ENCODE measurements at places on chromosomes 7 and 10. TPM values are rescaled to one million over a fixed set of nuclear protein-coding genes. Genes with fewer than 3 reads are reported as not detected.

PAPOLB gene
- polyA plus RNA-seq: not detected

GDF2 gene
- not detected for polyA plus RNA-seq

- DNase-seq: no peak
Measured at GRCh38 chr7:151405588-151405987, 4.2 kb downstream of the WDR86 start.

DNA sequence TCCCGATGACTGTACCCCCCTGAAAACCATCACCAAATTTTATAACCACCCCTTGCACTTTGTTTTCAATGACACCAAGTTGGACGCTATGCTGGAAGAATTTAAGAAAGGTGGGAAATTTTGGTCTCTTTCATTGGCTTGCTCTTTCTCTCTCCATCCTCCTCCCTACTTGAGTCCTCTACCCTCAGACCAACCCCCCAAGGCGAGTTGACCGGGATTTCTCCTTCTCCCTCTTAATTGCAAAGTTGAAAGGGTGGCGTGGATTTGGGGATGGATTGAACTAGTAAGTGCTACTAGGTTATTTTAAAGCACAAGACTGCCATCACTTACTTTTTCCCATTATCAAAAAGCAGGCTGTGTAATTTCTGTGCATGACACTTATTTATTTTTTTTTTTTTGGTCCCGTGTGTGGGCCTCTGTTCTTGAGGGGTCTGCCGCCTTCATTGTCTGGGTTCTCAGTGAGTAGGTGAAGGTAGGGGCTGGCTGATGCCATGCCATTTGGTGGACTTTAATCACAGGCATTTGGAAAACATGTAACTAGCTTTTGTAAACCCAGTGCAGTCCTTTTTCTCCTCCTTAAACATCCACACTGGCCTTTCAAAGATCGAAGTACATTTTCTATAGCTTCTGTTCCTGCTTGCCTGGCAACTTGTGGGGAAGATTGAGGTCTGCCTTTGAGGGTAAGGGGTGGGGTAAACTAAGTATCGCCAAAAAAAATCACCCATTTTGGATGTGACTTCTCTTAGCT is 2.1 kb downstream of the CNNM2 start:
- no peak for DNase-seq

GRCh38 chr7:142777318-142777717 is 6.5 kb downstream of the PRSS2 start:
- DNase-seq: peak; percentile 7

DNA sequence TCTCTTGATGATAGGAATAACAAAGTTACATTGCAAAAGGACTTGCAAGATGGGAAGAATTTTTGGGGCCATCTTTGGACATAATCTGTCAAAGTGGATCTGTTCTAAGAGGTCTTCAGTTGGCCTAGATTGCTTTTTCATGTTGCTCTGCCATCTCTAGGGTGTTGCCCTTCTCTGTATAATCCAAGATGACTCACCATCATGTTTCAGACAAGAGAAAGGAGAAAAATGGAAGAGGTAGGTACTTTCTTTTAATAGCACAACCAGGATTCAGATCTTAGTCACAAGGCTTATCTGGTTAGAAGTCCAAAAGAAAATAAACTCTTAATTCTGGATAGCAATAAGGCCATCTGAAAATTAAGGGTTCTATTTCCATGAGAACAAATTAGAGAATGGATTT is 38.7 kb upstream of the FOXP2 start:
- DNase-seq: no peak

GRCh38 chr7:96770758-96771157 is 61.1 kb upstream of the SEM1 start:
- no peak for DNase-seq

DNA sequence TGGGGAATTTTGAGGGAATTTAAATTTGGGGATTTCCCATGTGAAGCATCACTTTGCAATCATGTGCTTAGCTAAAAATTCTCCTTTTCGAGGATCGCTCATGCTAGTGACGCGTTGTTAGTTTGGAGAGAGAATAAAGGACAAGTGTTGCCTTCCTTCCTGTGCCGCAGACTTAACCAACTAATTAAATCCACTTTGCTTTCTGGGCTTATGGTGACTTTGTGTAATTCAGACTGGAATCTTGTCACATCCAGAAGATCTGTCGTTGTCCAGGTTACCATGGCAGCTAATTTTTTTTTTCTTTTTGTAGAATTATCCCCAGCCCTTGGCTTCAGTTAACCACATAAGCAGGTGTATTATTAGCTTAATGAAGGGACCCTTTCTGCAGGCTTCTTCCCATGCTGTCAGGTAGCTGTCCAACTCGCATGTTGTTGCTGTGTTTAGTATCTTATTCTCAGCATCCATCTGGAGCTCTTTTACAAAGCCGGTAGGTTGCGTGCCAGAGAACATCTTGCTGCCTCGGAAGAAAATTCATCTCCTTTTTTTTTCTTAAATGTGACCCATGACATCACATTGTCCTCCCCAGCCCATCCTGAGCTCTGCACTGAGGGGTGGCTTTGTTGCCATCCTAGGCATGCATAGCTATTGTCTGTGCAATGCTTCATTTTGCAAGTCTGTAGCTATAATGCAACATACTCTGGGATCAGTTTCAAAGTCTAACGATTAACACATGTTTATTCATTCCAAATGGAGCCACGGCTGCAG is 47.2 kb upstream of the NRP1 start:
- DNase-seq: peak; percentile 95

- peak; percentile 44 for DNase-seq
Measured at GRCh38 chr10:19788075-19788686, 28.1 kb upstream of the PLXDC2 start.

C7orf33 gene
- polyA plus RNA-seq: 0.31 TPM

UFSP1 gene
- 3.1 TPM for polyA plus RNA-seq

DNA sequence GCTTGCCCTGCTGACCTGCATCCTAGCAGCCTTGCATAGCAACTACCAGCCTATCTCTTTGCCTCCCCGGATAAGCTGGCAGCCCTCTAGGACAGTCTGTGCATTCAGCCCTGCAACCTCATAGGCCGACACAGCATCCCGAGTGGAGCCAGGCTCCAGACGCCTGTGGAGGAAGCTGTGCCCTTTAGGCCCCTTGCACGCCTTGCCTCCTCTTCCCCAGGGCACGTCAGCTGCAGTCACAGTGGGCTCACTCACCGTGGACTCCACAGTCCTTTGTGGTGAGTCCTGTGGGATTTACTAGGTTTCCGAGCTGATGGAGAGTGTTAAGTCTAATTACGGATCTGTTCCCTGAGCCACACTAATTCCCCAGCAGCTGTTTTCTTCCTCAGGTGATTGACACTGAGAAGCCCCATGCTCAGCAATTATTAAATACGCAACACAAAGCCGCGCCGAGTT is 540.0 kb downstream of the TCERG1L start:
- DNase-seq: no peak

DNA sequence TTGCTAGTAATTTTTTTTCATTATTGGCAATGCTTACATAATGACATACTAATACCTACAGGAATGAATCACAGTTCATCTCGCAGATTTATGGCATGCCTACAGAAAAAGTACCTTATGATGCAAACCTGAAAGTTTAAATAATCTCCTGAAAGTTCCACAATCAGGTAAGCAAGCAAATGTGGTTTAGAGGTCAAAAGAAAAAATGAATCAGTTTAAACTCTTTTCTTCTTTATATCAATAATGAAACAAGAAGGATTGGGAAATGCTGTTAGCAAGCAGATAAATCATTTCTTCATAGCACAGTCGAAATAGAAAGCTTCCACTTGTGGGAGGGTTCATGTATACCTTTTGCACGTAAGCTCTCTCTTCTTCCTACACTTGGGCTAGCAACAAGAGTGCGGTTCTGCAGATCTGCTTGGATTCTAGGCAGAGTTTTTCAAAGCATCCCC is 53.7 kb upstream of the MTPN start:
- DNase-seq: no peak

IKZF1 gene
- polyA plus RNA-seq: 2.1 TPM

GRCh38 chr10:112797197-112797596 is 152.8 kb upstream of the TCF7L2 start:
- peak; percentile 64 for DNase-seq

LRRC18 gene
- polyA plus RNA-seq: 0.24 TPM

GRCh38 chr7:139995017-139995915 is 67.5 kb downstream of the PARP12 start:
- DNase-seq: peak; percentile 66

DNA sequence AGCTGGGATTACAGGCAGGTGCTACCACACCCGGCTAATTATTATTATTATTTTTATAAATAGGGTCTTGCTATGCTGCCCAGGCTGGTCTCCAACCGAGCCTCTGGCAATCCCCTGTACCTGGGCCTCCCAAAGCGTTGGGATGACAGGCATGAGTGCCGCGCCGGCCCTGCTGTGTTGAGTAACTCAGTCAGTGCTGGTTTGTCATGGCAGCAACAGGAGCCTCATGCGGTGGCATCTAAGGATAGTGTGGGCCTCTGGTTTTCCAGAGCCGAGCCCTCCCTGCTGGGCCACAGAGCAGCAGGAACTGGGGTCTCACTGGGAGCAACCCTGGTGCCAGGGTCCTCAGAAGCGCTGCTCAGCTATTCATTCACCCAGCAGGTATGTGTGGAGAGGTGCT is 244.7 kb downstream of the ELFN1 start:
- DNase-seq: no peak

- no peak for DNase-seq
Measured at GRCh38 chr7:35334506-35334905, 80.6 kb upstream of the TBX20 start.

GRCh38 chr7:19572566-19572965 is 136.3 kb downstream of the POLR1F start:
- no peak for DNase-seq

GRCh38 chr10:68526634-68527307 is 552 bp downstream of the SLC25A16 start:
- DNase-seq: no peak

- DNase-seq: no peak
Measured at GRCh38 chr7:39069896-39070881, 92.5 kb downstream of the POU6F2 start.

GRCh38 chr7:139231513-139232376 is 708 bp downstream of the UBN2 start:
- peak; percentile 23 for DNase-seq

- no peak for DNase-seq
Measured at GRCh38 chr7:19565602-19566001, 143.2 kb downstream of the POLR1F start.

DNA sequence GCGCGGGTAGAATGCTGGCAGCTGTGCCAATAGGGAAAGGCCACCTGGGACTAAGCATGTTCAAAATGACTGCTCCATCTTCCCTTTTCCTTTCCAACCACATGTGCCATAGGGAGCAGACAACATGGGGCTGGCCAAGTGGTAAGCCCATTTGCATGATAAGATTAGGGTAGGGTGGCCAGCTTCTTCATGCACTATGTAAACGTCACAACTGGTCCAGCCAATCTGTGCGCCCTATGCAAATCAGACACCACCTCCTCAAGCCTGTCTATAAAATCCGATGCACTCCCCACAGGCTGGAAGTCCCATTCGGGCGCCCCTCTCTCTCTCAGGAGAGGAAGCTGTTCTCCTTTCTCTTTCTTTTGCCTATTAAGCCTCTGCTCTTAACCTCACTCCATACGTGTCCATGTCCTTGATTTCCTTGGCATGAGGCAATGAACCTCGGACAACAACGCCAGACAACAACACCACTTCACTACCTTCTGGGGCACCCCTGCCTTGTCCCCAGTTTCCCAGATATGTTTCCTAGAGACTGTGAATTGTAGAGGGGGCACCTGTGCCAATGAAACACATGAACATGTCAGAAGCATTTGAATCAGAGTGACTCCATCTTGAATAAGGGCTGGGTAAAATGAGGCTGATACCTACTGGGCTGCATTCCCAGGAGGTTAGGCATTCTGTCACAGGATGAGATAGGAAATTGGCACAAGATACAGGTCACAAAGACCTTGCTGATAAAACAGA is 19.1 kb upstream of the EXOC6 start:
- no peak for DNase-seq

OR2A42 gene
- 0.52 TPM for polyA plus RNA-seq

- no peak for DNase-seq
Measured at GRCh38 chr10:18399158-18399557, 252.2 kb downstream of the NSUN6 start.

TMEM213 gene
- polyA plus RNA-seq: 0.17 TPM

CALML3 gene
- polyA plus RNA-seq: 0.71 TPM

Data from muscle of leg (tissue), 16 donors.